Activated CD4-positive, alpha-beta T cell treated with anti-CD3 and anti-CD28 coated beads, Interleukin-2, amount 50 U/mL, for 4 hours (primary cell): ENCODE measurements at places on chromosomes 4 and X.

- no peak for DNase-seq
Measured at GRCh38 chrX:97159916-97160800, 276.4 kb downstream of the RPA4 start.

- no peak for DNase-seq
Measured at GRCh38 chrX:791479-792034, 161.0 kb downstream of the SHOX start.

DNA sequence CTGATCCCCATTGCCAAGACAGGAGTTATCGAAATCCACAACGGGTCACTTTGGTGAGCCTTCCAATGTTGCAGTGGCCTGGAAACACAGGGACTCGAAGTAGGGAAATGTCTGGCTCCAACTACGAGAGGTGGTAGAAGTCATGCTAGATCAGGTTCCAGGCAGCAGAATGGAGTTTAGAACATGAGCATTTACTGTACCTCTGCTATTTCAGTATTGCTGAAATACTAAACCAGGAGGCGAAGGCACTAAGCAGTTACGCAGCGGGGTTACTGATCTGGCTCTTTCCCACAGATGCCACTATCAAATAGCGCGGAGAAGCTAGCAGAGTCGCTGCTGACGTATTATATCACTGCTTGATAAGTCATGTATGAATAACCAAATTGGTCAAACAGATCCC lies 56.3 kb downstream of the PTCHD1 start:
- no peak for DNase-seq

GRCh38 chr4:71769434-71769833 lies 14.4 kb downstream of the GC start:
- DNase-seq, result no peak

- no peak for DNase-seq
Measured at GRCh38 chr4:57156242-57156990, 46.2 kb upstream of the IGFBP7 start.

- no peak for DNase-seq
Measured at GRCh38 chr4:82648356-82648755, 86.6 kb upstream of the TMEM150C start.

DNA sequence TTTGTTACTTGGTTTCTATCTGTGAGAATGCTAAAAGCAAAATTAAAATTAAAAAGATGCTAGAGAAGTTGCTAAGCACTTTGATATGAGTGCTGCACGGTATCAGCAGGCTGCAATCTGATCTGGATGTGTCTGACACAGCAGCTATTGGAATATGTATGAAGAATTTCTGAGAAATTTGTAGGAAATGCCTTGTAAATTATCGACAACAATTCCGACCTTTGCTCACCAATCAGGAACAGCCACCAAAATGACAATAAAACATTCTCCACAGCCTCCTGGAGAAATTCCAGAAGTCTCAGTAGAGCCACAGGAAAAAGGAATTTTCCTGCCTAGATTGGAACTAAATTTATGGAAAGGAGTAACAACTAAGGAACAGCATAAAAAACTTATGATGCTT lies 82.5 kb downstream of the TIGD2 start:
- no peak for DNase-seq

DNA sequence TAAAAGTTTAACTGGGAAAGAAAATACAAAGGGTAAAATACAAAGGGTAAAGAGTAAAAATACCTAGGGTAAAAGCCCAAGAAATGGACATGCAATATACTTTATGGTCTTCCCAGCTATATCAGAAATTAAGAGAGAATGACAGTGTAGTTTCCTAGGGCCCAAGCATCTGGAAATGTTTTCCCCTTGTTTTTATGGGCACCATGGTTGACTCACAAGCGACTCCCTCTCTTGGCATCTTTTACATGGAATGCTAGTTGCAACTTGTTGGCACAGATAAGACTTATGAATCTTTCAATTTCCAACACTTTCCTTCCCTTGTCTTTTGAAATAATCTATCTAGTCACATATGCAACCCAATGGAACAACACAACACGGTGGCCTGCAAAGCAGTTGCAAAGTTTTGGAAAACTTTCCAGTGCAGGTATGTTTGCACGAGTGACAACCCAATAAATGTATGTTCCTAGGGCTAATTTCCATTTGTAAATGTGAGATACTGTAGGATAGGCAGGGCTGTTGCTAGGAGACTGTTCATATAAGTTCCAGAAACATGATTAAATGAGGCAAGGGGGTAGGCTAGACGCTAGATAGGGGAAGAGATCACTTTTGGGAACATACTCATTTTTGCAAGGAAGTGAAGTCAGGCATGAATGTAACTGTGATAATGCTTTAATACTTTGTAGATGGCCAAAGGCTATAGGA lies 36.4 kb upstream of the CWH43 start:
- DNase-seq, result no peak

- DNase-seq, result no peak
Measured at GRCh38 chrX:101639583-101639982, 20.1 kb downstream of the ARMCX2 start.

DNA sequence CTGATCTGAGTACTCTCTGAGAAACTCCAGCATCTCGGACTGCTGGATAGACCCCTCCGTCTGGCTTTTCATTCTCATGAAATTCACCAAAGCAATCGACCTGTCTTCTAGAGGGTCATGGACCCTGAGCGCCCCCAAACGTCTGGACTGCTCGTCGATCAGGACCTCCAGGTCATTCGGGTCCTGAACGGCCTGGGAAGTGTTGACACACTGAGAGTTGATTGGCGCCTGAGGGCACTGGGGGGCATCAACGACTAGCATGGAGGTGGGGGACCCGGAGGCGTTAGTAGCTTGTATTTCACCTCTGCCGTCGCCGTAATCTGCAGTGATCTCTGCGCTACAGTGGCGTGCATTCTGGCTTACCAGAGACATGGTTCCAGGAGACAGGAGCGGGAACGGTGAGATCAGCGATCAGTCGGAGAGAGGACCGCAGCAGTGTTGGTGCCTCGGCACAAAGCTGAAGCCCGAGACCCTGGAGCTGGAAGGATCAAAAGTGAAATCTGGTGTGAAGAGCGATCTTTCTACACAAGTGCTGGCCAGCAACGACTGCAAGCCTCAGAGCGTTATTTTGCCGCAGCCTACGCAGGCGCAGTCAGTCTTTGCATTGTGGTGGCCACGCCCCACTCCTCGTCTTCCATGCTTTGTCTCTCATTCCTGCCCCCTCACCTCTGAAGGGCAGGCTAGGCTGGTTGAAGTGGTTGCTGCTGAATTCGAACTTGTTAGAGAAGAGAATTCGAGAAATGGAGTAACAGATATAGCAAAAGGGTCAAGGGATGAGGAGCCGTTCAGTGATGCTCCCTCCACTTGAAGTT lies at the start of gene MAGEE2:
TSS of gene MAGEE2 (minus strand) at position 575 of the 812 bp plus-strand sequence. CDS start at position 372, 203 bp downstream.
- no peak for DNase-seq

DNA sequence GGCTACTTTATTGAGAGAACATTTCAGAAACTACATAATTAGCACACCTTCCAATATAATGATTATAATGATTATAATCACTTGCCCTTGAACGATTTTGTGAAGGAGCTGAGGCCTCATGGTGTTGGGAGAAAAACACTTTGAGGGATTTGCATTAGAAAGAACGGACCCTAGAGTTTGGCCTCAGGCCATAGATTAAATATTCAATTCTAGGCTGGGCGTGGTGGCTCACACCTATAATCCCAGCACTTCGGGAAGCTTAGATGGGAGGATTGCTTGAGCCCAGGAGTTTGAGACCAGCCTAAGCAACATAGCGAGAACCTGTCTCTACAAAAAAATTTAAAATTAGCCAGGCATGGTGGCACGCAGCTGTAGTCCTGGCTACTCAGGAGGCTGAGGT lies 12.9 kb upstream of the PRKG2 start:
- DNase-seq, result no peak

GRCh38 chrX:139930916-139931645 lies 1.8 kb downstream of the ATP11C start:
- no peak for DNase-seq

DNA sequence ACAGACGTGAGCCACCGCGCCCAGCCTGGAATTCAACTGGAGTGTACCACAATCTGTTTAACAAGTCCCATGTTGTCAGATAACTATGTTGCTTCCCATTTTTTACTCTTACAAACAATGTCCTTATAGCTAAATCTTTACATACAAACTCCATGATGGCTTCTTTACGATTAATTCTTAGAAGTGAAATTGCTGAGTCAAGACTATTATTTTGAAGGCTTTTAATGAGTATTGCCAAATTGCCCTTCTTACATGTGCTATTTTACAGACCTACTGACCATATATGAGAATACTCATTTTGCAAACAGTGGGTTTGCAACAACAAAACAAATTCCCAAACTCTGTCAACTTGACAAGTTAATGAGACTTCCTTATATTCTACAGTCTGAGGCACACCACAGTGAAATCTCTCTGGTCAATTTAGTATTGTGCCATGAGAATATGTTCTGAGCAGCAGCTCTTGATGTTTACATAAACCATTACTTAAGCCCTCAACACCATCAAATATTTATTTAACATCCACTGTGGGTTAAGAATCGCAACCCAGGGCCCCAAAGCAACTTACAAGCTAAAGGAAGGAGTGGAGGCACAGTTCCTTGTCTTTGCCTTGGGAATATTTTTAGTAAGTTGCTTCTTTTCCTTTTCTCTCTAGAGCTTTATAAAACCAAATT lies 128.5 kb downstream of the SPRY1 start:
- DNase-seq, result no peak
